OCI-LY7 (cell line): ENCODE measurements at places on chromosomes 12 and 14. TPM values are rescaled to one million over a fixed set of nuclear protein-coding genes. Genes with fewer than 3 reads are reported as not detected.

Gene SPIC
- not detected in 2 replicates for total RNA-seq

Gene PZP
- not detected in 2 replicates for total RNA-seq

Gene ZBTB39
- total RNA-seq: 10.0 and 10.7 TPM in 2 replicates

DNA sequence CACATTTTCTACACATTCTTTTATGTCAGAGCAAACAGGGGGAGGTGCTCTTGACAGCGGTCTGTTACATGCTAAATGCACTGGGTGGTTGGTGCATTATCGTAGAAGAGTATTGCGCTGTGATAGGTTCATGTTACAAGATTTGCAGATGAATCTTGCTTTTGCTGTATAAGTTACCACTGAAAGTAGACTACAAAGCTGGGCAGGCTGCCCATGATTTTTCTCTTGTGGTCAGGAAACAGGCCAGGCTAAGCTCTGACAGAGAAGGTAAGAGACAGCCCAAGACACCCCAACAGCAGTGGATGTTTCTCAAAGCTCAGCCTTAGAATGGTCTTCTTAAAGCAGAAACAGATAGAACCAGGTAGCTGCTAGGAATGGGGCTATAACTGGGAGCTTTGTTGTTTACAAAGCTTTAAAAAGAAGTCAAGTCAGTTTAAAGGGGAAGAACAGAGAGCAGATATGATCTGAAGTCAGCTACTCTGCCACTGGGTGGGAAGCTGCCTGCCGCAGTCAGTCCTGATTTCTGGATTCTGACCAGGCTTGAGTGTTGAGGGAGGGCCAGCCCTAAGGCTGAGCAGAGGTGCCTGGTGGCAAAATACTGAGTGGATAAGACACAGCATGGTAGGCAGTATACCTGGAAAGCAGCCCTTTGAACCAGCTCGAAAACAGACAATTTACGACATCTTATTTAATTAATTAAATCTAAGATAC, 9.4 kb downstream of the KCNA1 start:
- no peak for DNase-seq

DNA sequence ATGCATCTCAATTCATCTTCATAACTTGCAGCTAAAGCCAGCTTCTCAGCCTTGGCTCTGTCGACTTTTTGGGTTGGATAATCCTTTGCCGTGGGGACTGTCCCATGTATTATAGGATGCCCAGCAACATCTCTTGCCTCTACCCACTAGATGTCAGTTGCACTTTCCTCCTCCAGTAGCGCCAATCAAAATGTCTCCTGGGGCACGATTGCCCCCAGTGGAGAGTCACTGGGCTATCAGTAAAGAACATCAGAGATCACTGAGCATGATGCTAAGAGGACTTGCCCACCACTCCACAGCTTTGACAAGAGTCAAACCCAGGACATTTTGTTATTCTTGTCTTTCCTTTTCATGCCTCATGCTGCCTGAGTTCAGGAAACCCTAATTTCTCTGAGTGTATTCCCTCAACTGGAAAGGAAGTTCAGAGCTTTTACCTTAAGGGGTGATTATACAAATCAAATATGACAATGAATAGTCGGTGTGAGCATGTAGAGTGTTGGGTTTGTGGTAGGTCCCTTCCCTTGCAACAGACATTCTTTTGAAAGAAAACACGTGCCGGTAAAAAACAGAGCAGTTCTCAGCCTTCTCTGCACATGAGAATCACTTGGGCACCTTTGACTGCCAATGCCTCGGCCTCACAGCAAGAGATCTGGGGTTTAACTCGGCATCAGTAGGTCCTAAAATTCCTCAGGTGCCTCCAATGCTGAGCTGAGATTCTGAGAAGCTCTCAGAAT, 980.6 kb downstream of the VRK1 start:
- DNase-seq: no peak

Gene TC2N
- total RNA-seq: not detected in 2 replicates
